Bronchial smooth muscle cell (primary cell): ENCODE measurements at places on chromosomes 13 and 19. TPM values are rescaled to one million over a fixed set of nuclear protein-coding genes. Genes with fewer than 3 reads are reported as not detected.

The IGFL1 gene
- total RNA-seq = not detected in 2 replicates

The NLRP5 gene
- not detected in 2 replicates for total RNA-seq

The ZNF83 gene
- total RNA-seq = 49.4 and 50.3 TPM in 2 replicates

The SERPINE3 gene
- not detected in 2 replicates for total RNA-seq

The SRRM5 gene
- not detected in 2 replicates for total RNA-seq

The PCDH17 gene
- total RNA-seq = 0.16 TPM in 1 of 2 replicates, not detected in the other

The ZNF582 gene
- 2.7 and 3.1 TPM in 2 replicates for total RNA-seq

The NLRP9 gene
- total RNA-seq = not detected in 2 replicates

The KCNK6 gene
- 1.9 and 2.0 TPM in 2 replicates for total RNA-seq

The CAPN12 gene
- 0.16 and 0.26 TPM in 2 replicates for total RNA-seq

The TEX29 gene
- total RNA-seq = 0.17 and 0.32 TPM in 2 replicates

The ZNF541 gene
- total RNA-seq = 0.26 TPM in 1 of 2 replicates, not detected in the other

The STOML3 gene
- not detected in 2 replicates for total RNA-seq

The IPO5 gene
- total RNA-seq = 154 and 192 TPM in 2 replicates

The KIR2DL3 gene
- total RNA-seq = not detected in 2 replicates

The TRAPPC2B gene
- total RNA-seq = 11.9 and 12.9 TPM in 2 replicates

The KLK1 gene
- not detected in 2 replicates for total RNA-seq

The KLC3 gene
- total RNA-seq = 0.16 TPM in 1 of 2 replicates, not detected in the other

The CCDC194 gene
- not detected in 2 replicates for total RNA-seq

The ZNF835 gene
- 0.09 TPM in 1 of 2 replicates, not detected in the other for total RNA-seq

The ADPRHL1 gene
- 1.1 and 2.8 TPM in 2 replicates for total RNA-seq

The CCDC97 gene
- total RNA-seq = 7.9 and 9.3 TPM in 2 replicates

The STAP2 gene
- 6.6 and 6.7 TPM in 2 replicates for total RNA-seq

The LGALS7B gene
- total RNA-seq = 0.95 and 1.9 TPM in 2 replicates

The EMC10 gene
- 32.5 and 38.9 TPM in 2 replicates for total RNA-seq

The NFIX gene
- total RNA-seq = 95.4 and 122 TPM in 2 replicates

The C19orf38 gene
- total RNA-seq = 1.2 and 1.3 TPM in 2 replicates

The KASH5 gene
- total RNA-seq = not detected in 2 replicates

The LGI4 gene
- total RNA-seq = 0.47 and 0.52 TPM in 2 replicates

The SYNGR4 gene
- not detected in 2 replicates for total RNA-seq

The TMIGD2 gene
- total RNA-seq = not detected in 2 replicates

The ZNF578 gene
- total RNA-seq = 5.2 and 6.3 TPM in 2 replicates

The MAG gene
- not detected in 2 replicates for total RNA-seq

The SULT2B1 gene
- 0.16 and 0.17 TPM in 2 replicates for total RNA-seq

The KIR3DL1 gene
- not detected in 2 replicates for total RNA-seq

The RFXAP gene
- total RNA-seq = 1.3 TPM in 2 replicates
